ENCODE measurements at places on chromosomes 16 and 17.

DNA sequence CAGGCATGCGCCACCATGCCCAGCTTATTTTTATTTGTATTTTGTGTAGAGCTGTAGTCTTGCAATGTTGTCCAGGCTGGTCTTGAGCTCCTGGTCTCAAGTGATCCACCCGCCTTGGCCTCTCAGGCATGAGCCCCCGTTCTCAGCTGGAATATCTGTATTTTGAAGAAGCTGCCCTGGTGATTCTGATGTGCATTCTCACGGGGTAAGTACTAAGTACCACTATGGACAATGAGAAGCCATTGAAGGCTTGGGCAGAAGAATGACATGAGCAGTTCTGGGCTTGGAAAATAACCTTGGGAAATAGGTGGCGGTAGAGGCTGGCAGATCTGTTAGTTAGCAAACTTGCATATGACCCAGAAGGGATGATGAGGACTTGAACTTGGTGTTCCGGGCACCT lies 15.6 kb upstream of the NKD1 start:
- no peak for DNase-seq

DNA sequence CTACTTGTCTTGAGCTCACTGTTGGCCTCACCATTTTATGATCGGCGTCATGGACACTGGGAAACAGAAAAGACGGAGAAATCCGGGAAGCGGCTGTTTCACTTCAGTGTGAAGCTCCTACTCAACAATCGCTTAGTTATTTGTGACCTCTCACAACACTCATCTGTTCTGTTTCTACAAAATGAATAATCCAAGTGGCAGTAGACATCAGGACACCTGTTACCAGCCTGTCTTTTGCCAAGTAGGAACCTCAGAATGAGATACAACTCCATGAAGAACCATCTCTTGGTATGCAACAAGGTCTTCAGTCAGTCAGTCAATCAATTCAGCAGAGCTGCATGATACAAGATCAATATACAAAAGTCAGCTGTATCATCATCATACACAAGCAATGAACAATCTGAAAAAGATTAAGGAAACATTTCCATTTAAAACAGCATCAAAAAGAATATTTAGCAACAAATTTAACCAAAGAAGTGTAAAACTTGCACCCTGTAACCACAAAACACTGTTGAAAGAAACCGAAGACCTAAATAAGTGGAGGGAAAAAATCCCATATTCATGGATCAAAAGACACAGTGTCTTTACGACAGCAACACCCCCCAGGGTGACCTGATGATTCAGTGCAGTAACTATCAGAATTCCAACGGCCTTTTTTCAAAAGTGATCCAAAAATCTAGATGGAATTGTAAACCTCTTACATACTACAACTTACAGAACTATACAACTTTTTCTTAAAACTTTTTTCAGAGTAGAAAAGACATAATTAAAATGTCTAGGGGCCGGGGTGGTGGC lies 63.4 kb downstream of the ANKRD11 start:
- DNase-seq = no peak

DNA sequence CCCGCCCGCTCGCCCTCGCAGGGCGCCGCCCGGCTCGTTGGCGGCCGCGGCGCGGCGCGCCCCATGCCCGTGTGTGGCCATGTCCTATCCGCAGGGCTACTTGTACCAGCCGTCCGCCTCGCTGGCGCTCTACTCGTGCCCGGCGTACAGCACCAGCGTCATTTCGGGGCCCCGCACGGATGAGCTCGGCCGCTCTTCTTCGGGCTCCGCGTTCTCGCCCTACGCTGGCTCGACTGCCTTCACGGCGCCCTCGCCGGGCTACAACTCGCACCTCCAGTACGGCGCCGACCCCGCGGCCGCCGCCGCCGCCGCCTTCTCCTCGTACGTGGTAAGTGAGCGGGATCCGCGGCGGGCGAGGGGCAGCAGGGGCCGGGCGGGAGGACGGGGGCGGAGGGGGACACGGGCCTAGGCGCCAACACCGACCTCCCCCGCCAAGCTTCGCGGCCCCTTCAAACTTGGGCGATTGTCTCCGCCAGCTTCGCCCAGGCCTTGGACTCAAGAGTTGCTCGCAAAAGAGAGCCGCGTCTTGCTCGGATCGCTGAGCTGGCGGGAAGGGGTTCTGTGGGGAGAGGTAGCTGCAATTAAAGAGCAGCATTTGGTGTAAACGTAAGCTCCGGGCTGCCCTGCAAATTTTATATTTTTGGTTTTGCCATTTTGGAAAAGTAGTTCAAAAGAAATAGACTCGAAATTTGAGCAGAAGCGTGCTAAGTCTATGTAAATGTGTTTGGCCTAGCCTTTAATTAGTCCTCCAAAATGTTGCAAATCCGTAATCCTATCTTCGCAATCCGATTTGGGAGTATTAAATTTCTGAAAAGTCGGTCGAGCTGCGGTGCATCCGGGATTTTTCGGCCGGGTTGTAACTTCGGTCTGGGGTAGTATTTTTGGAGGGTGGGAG lies 702 bp downstream of the IRX5 start:
- DNase-seq = no peak

DNA sequence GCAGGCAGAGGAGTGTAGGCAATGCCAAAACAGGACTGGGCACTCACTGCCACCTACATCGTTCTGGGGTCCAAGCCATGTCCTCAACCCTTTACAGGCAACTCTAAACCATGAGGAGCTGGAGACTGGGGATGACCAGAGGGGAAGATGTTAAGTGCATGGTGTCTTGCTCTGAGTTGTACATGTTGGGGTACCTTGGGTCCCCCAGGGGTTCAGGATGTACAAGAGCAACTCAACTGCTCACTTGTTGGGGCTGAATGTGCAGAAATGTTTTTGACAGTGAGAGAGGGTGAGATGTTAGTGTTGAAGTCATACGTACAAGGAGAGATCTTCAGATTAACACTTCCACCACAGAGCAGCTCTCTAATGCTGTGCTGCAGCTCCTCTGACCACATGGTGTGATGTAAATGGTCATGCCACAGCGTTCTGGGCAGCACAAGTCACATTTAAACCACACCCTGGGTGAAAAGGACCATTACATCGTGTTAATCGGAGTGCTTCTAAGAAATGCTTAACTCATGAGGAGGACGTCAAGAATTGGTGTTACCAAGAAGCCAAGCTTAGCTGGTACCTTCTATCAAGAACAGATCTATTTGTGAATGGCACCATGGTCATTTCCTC lies 2.4 kb downstream of the CCL18 start:
- no peak for DNase-seq

All from esophagus squamous epithelium (tissue), 5 donors.